ENCODE measurements at places on chromosomes 2 and 18.
A peak's percentile ranks its signal among the peaks of the same experiment; 100 is the strongest.

GRCh38 chr2:5394223-5394622, 298.0 kb upstream of the SOX11 start:
- DNase-seq = no peak

DNA sequence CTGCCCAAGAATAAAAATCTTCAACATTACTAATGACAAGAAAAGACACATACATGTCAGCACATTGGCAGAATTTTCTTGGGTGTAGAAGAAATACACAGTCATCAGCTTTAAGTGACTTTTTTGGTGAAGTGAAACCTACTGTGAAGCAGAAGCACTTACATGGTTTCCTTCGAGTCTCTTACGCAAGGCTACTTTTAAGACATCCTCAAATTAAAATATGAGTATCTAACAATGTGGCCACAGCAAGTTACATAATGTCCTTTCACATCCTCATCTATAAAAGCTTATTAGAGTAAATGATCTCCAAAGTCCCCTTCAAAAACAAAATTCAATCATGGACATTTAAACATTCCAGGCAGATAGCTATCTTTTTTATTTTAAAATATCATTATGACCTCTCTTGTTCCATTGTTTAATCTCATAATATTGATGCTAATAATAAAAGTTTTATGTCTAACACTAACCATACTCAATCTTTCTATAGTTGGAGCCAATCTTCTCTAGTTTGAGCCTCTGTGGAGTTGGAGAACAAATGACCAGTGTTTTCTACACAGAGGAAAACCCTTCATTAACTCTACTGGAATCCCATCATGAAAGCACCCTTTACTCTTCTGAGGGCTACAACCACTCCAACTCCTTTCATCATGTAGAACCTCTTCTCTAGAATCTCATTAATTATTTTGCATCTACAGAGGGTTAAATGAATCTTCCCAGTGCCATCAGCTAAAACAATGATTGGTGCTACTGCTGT, 182.2 kb upstream of the ZFP36L2 start:
- DNase-seq = no peak

- DNase-seq = no peak
Observed at GRCh38 chr2:8334866-8335325, 347.0 kb upstream of the ID2 start.

DNA sequence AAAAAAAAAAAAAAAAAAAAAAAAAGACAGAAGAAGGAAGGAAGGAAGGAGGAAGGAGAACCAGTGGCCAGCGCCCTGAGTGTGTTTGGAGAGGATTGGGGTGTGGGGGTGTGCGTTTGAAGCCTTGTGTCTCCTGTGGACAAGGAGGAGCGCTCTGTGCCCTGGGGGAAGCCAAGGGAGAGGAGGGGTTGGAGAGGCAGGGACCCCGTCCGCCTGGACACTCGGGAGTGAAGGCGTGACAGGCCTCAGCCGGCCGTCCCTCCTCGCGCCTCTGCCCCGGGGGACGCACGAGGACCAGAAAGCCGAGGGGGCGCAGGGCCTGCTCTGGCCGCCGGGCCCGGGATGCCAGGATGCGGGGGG, 44.9 kb downstream of the SERTAD2 start:
- no peak for DNase-seq

- DNase-seq = no peak
Observed at GRCh38 chr2:161954103-161954502, 119.9 kb downstream of the DPP4 start.

DNA sequence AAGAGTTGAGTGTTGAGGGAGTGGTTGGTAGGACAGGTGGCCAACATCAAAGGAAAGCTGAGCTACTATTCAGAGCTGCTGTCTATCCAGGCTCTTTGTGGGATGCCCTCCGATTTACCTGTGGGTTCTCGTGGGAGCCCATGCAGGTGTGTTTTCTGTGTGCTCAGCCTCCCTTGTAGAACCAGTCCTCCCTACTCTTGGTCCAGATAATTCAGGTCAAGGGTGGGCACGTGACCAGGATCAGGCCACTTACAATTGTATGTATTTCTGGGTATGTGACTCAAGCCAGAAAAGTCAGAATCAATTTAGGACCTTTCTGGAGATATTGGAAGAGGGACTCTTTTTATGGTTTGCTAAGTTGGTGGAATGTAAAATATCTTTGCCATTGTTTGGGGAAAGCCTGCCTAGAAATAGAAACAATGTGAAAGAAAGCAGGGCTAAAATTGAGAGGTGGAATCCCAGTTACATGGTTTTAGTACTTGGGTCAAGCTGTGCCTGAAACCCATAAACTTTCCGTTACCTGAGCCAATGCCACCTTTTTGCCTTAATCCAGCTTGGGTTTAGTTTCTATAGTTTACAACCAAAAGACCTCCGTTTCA, 93.2 kb downstream of the PDCL3 start:
- DNase-seq = no peak

DNA sequence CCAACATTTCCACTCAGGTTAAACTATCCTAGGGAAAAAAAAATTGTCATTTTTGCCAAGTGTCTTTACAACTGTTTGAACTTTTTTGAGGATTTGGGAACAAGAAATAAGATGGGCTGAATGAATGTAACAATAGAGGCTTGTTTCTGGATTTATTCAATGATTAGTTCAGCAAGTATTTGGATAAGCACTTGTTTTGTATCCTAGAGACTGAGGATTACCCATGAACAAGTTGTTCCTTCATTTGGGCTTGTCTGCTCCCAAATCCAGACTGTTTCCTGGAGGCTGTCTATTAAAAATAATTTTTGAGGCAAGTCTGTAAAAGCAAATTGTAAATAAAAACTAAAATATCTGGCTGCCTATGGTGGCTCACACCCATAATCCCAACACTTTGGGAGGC, 62.0 kb upstream of the CSRNP3 start:
- DNase-seq = no peak

DNA sequence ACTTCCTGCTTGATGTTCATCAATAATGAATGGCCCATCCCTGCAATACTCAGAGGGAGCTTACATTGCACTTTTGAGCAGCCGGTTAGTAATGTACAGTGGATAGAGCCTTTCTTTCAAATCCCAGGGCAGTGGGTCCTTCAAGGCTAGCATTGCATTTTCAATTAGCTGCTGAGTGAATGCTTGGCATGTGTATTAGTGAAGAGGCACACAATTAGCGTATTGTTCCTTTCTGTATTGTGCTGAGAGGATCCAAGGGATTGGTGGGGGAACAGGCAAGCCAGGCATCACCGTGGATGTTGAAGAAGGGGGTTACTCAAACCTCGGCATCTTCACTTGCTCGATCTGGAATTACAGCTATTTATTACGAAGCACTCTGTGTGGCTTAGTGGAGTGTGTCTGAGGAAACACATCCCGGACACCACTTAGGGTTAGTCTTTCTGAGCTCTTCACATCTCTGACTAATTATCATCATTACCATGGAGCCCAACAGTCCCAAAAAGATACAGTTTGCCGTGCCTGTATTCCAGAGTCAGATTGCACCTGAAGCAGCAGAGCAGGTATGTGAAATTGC, at the start of gene PPP1R1C:
TSS of gene PPP1R1C (plus strand) at position 222 of the 574 bp plus-strand sequence. CDS start at position 480, 258 bp downstream.
- no peak for DNase-seq

GRCh38 chr18:55927831-55928230, 339.8 kb upstream of the TCF4 start:
- peak; percentile 89 for DNase-seq

DNA sequence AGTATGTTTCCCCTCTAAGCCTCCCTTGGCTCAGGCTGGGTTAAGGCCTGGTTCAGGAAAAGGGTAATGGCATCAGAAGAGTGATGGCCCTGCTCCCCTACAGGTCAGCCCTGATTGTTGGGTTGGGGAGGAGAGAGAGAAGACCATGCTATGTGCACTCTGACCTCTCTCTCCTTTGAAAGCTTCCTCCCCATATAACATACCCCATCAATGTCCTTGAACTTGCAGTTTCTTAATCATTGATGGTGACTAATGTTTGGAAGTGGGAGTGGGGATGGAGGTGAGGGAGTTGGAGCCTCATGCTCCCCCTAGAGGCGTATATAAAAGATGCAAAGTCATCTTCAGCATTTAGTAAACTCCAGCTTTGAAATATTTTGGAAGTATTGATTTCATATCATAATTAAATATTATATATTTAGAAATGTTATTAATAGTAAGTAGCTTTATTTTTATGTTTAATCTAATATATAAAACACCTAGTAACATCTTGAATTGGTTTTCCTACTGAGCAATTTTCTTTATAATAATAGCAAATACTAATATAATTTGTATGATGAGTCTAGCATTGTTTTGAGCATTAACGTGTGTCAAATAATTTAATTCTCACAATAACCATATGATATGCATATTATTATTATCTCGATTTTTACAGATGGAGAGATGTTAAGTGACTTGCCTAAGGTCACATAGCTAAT, 8.8 kb downstream of the PLCL1 start:
- DNase-seq = peak; percentile 52
